ENCODE measurements at places on chromosomes 7 and 10.
A peak's percentile ranks its signal among the peaks of the same experiment; 100 is the strongest.

DNA sequence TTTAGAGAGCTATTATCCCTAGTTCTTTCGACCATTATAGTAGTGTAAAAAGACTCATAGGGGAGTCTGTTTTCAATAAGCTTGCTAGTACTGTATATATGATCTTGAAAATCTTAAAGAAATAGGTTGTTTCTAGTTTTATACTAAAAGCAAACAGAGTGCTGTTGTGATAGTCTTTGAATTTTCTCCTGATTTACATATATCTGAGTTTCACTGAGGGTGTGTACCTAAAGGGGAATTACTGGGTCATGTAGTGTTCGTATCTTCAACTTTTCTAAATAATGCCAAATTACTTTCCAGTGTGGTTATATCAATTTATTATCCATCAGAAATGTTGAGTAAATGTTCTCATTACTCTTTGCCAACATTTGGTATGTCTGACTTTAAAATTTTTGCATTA is 70.8 kb upstream of the BAMBI start:
- DNase-seq, result no peak

DNA sequence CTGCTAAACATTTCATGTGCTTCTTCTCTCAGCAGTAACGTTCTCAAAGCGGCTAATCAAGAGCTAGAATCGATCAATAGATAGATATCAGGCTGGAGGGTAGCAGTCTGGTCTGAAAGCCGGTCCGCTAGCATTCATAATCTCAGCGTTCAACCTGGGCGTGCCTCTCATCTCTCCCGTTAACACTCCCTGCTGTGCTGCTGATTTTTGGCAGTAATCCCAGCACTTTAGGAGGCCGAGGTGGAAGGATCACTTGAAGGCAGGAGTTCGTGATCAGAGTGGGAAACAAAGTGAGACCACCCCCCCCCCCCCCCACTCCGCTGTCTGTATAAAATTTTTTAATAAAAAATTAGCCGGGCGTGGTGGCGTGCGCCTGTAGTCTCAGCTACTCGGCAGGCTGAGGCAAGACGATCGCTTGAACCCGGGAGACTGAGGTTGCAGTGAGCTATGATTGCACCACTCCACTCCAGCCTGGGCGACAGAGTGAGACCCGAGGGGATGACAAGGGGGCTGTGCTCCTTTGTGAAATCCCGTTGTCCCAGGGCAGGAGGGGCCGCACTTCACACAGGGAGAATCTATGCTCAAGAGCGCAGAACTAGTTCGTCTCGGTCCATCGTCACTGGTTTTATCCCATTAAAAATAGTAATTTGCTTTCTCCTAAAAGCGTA is 624 bp upstream of the CEP55 start:
- DNase-seq, result peak; percentile 15

DNA sequence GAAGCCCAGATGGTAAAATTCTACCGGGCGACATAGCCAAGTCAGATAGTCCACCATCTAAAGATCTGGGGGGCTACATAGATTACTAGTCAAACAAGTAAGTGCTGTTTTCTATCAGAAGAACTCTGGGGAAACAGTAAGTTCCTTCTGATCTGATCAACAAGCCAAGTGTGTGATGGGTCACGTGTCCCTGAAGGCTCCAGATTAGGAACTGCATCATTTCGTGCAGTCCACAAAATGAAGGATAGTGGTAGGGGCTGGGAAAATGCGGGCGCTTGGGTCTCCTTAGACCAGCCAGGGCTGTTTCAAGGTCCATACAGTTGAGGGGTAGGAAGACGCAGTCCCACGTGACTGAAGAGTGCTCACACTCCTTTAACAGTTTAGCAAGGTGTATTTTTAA is 1.8 kb upstream of the CHN2 start:
- no peak for DNase-seq

DNA sequence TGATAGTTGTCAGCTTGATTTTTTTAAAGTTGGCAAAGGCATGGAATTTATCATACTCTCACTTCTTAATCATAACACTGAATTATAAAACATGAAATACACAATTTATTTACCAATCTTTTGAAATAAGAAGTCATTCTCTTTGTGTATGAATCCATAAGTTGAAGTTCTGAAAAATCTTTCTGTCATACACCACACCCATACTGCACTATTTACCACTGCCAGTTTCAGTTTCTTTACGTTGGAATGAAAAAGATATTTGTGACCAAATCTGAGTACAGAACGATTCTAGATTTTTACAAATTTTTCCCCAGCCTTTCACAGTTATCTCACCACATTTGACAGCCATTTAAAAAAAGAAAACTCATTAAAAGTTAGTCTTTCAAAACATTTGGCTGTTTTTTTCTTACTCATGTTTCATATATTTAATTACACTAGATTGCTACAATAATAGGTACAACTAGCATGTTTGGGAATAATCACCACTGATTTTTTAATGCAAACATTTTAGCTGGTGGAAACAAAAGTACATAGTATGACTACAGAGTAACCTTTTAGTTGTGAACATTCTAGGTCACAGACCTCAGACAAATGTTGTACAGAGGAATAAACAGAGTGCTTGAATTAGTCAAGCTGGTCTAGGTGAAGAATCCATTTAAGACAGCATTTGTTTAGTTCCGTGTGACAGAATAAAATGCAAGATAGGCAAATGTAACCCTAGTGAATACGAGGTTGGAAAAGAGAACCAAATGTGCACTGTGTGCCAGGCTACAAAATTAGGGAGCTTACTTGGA is 185.0 kb upstream of the LRRN3 start:
- DNase-seq, result no peak

- no peak for DNase-seq
Measured at GRCh38 chr7:55657654-55658053, 85.4 kb upstream of the VOPP1 start.

DNA sequence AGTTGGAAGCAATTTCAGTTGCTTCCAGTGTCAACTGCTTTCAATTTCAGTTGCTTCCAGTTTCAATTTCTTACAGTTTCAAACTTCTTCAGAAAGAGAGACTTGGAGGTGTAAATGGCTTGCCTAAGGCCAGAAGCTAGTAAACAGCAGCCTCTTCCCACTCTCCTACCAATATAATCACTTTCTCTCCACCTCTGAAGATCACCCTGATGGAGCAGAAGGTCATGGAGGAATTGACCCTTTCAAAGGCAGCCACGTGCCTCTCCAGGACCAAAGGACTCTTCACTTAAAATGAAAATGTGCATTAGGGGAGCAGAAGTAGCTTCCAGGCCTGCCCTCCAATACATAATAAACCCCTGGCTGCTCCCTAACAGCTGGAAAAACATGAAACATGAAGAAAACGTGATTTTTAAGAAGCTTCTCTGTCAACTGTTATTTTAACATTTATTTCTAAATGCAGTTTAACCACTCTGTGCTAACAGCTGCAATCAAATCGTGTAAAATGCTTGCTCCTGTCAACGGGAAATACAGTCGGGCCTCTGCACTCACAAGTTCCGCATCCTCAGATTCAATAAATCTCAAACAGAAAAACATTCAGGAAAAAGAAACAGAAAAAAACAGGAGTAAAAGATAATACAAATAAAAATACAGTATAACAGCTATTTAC is 1020.6 kb downstream of the XPNPEP1 start:
- DNase-seq, result no peak

- DNase-seq, result no peak
Measured at GRCh38 chr10:91416339-91416855, 6.3 kb downstream of the HECTD2 start.

GRCh38 chr7:30866939-30867338 is 44.7 kb upstream of the AQP1 start:
- no peak for DNase-seq

- no peak for DNase-seq
Measured at GRCh38 chr7:12152196-12152918, 58.7 kb upstream of the TMEM106B start.

GRCh38 chr7:3591944-3592343 is 290.9 kb downstream of the SDK1 start:
- DNase-seq, result no peak

GRCh38 chr10:102327002-102327401 is 68.5 kb upstream of the NFKB2 start:
- no peak for DNase-seq
